M059J (cell line): ENCODE measurements at places on chromosomes 6 and 20. TPM values are rescaled to one million over a fixed set of nuclear protein-coding genes. Genes with fewer than 3 reads are reported as not detected.

Gene GTSF1L
- total RNA-seq: not detected in 2 replicates

Gene SUMO4
- 0.25 TPM in 1 of 2 replicates, not detected in the other for total RNA-seq

Gene RAET1E
- total RNA-seq: 1.5 and 2.7 TPM in 2 replicates

Gene CPNE5
- 0.02 TPM in 1 of 2 replicates, not detected in the other for total RNA-seq

Gene LAMA2
- 1.5 and 3.8 TPM in 2 replicates for total RNA-seq

Gene STMND1
- total RNA-seq: not detected in 2 replicates

Gene NNAT
- not detected in 2 replicates for total RNA-seq

Gene FRMD1
- total RNA-seq: not detected in 2 replicates
